Activated T-cell treated with anti-CD3 and anti-CD28 coated beads, Interleukin-2, amount 50 U/mL, for 72 hours (primary cell): ENCODE measurements at places on chromosomes 1 and 21.

GRCh38 chr1:192543445-192543844, 32.1 kb upstream of the RGS1 start:
- no peak for DNase-seq

GRCh38 chr1:220529521-220530020, 1.6 kb downstream of the MARK1 start:
- DNase-seq, result no peak

DNA sequence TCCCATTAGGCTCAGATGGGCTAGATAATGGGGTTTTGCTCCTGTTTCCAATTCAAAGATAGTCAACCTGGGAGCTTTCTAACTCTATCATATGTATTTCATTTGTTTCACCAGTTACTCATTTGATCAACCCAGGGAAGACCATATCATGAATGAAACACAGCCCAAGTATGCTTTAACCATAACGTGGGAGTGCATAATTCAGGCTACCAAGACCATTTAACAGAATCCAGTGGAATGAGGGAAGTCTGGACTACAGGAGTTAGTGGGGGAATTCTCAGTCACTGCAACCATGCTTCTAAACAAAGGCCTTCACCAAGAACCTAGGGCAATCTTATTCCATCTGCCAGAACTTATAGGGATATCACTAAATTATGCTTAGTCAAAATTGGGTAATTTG, 15.0 kb upstream of the SLC16A1 start:
- no peak for DNase-seq

- no peak for DNase-seq
Measured at GRCh38 chr1:201299968-201300367, 16.7 kb downstream of the PKP1 start.

DNA sequence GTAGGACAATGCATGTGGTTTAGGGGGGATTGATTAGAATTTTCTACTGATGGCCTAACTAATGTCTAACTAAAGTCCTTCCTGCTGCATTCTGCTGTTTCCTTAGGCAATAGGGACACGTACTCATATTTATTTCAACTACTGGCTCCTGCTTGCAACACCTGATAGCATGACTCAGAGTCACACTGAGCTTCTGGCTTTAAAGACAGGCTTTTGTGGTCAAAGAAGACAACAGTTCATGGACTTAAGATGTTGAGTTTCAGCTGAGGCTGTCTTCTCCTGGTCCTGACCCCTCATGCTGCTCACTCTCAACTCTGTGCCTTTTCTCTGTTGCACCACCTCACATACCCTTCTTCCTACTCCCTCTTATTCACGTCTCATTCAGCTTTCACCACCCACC, 29.1 kb upstream of the TRABD2B start:
- no peak for DNase-seq

DNA sequence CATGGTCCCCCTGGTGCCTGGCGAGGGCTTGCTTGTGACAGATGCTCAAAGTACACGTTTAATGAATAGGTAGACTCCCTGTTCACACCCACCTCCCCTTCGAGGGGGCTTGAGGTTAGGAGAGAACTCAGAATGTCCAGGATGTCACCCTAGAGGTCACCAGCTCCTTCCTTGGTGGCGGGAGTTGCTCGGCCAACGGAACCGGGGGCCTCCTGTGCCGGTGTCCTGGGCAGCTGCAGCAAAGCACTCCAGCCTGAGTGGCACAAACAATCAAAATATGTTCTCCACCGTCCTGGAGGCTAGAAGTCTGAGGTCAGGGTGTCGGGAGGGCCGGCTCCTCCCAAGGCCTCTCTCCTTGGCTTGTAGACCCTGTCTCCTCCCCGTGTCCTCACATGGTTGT, 71.0 kb downstream of the AJAP1 start:
- DNase-seq, result no peak

- no peak for DNase-seq
Measured at GRCh38 chr1:36320291-36320761, 3.1 kb downstream of the EVA1B start.

DNA sequence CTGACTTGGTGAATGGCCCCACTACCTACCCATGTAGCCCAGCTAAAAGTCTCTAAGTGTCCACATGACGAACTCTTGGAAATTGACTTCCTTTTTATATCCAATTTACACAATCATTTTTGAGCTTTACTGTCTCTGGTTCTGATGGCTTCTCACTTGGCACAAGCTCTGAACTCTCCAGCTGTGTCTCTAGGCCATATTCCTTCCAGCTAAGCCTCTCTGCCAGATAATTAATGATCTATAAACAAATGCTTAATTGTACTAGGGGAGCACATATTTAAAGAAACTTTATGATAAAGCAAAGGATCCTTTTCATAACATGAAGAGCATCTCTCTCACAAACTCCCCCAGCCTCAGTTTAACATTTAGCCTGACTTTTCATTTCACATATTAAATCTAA, 16.3 kb upstream of the BEND5 start:
- no peak for DNase-seq

- DNase-seq, result peak; percentile 1
Measured at GRCh38 chr1:166176416-166176815, 9.6 kb upstream of the FAM78B start.

- DNase-seq, result no peak
Measured at GRCh38 chr1:230839173-230839572, 29.1 kb downstream of the C1orf198 start.

DNA sequence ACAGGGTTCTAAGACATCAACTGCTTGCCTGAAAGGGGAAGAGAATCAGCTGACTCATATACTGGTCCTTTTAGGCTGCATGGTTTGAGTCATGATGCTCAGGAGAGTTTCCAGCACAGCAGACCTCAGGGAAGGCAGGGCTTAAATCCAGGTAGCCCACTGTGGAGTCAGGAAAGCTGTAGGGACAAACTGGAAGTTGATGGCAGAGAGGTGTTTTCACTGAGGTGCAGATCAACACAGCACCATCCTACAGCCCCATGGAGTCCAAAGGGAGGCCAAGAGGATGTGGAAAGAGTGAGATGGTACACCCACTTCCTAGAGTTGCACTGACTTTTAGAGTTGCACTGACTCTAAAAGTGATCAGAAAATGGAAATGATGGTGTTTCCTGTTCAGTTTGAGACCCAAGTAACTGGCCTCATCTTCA, 252.4 kb upstream of the DUSP10 start:
- peak; percentile 45 for DNase-seq

- no peak for DNase-seq
Measured at GRCh38 chr1:63116016-63116415, 206.4 kb upstream of the FOXD3 start.

GRCh38 chr1:15833842-15834405, 13.6 kb upstream of the SPEN start:
- no peak for DNase-seq

GRCh38 chr1:27886353-27886679, 14.0 kb downstream of the THEMIS2 start:
- no peak for DNase-seq

DNA sequence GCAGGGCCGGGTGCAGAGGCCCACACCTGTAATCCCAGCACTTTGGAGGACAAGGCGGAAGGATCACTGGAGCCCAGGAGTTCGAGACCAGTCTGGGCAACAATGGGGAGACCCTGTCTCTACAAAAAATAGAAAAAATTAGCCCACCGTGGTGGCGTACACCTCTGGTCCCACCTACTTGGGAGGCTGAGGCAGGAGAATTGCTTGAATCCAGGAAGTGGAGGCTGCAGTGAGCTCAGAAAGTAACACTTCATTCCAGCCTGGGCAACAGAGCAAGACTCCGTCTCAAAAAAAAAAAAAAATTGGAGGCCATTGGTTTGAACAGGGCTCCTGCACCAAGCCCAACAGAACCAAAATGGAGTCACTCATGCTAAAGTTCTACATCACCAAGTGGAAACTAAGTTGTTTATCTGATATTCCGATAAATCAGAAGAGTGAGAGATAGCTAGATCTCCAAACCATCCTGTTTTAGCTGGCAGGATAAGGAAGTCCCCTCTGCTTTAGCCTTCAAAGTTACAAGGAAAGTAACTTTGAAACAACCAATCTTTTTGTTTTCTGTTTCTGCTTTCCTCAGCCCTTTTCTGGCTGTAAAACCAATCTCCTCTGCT, 766 bp upstream of the LSM10 start:
- no peak for DNase-seq

- no peak for DNase-seq
Measured at GRCh38 chr1:212108187-212108586, 72.6 kb downstream of the DTL start.

GRCh38 chr1:34115233-34115632, 49.8 kb downstream of the CSMD2 start:
- DNase-seq, result no peak

DNA sequence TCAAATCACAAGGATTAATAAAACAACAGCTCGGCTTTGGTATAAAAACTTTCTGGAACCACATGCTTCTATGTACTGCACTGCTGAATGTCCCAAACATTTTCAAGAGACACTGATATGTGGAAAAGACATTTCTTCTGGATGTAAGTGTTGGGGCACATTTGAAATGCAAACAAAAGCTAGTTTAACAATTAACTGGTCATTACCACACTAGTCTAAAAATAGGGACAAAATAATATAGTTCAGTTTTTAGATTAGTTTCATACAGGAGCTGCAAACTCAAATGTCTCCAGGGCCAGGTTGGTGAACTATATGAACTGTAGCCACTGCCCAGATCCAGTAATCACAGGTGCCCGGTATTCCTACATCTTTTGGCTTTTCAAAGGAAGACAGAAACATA, 3.2 kb downstream of the IL23R start:
- no peak for DNase-seq

DNA sequence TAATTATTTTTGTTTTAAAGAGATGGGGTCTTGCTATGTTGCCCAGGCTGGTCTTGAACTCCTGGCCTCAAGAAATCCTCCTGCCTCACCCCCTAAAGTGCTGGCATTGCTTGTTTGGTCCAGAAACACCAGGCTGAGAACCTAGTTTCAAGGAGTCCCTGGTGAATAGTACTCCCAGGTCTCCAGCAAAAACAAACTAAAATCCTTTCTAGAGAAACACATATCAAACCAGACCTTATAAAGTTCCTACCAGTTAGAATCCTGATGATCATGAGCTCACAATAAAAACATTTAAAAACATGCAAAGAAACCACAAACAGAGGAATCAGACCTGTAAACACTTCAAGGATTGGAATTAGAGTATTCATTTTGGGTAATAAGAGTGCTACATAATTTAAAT, 34.4 kb upstream of the PADI1 start:
- no peak for DNase-seq

GRCh38 chr1:26064553-26064952, 2.9 kb downstream of the TRIM63 start:
- DNase-seq, result no peak

GRCh38 chr1:224298346-224299330, 31.3 kb downstream of the NVL start:
- no peak for DNase-seq

DNA sequence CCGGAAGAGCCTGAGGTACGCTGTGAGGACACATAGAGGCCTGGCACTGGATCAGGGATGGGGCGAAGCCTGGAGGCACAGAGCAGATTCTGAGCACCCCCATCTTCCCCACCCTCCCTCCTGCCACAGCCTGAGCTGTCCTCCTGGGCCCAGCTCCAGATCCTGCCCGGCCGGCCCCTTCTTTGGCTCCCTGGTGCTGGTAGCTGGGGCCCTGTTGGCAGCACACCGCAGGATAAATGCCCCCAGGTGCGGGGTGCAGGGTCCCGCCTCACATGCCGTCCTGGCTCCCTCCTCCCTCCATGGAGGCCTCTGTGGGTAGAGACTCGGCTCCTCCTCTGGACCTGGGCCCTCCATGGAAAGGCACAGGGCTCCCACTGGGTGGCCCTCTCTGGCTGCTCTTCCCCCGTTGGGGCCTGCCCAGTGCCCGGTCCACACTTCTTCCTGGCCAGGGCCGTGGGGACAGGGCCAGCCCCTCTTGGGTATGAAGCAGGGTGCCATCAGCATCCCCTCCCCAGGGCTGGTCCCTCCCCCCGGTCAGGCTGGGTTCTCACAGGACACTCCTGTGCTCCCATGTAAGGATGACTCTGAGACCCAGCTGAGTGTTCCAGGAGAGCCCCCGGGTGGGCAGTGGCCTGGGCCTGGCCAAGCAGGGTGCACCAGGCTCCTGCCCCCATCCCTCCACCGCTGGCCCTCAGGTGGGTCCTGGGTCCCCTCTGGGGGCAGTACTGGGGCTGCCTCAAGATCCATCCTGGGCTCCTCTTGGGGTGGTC, 1.1 kb upstream of the OBSCN start:
- DNase-seq, result no peak

DNA sequence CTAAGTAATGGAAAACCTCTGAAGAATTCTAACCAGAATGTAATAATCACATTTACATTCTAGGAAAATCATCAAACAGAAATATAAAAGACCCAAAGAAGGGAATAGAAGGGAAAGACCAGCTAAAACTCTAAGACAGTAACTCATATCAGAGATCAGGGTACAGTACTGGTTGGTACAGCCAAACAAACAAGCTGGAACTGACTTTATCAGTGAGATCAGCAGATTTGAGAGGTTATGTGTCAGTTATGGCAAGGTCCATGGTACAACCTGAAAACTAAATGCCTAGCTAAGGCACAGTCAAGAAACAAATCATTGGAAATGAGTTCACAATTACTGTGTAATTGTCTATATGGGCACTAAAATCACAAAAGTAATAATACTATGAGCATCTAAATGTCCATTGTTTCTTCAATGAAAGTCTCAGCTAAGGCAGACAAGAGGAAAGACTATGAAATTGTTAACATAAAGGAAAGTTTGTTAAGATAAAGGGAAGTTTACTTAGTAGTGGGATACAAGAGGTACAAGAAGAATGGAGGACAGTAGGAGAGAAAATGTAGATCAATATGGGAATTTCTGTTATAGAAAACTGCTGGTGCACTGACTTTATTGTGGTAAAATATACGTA, 75.8 kb downstream of the TRIM33 start:
- DNase-seq, result no peak

DNA sequence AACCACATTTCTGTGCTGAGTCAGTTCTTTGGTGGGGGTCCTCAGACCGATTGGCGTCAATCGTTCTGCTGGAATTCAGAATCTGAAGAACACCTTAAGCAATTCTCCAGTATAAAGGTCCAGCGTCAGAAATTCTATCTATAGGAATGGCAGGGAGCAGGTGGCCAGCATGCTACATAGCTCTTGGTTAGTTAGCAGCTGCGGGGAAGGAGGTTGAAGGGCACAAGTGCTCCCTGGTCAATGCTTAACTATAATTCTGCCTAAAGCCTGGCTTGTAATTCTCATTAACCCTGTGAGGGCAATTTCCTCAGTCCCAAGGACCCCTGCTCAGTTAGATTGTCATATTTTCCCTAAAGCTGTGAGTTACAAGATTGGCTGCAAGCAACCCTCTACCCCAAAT, 54.3 kb upstream of the GALNT2 start:
- no peak for DNase-seq

DNA sequence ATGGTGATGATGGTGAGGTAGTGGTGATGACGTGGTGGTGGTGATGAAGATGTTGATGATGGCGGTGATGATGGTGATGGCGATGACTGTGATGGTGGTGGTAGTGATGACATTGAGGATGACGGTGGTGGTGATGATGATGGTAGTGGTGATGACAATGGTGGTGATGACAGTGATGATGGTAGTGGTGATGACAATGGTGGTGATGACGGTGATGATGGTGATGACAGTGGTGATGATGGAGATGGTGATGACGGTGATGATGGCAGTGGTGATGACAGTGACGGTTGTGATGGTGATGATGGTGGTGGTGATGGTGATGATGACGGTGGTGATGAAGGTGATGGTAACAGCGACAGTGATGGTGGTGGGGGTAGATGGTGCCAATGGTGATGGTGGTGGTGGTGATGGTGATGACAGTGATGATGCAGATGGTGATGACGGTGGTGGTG, 39.4 kb downstream of the FAAP20 start:
- no peak for DNase-seq

- DNase-seq, result no peak
Measured at GRCh38 chr1:158901623-158902022, 29.7 kb upstream of the PYHIN1 start.
